ENCODE measurements at places on chromosomes 2 and 18.

GRCh38 chr2:205694256-205694655 is 12.0 kb downstream of the NRP2 start:
- DNase-seq, result no peak

DNA sequence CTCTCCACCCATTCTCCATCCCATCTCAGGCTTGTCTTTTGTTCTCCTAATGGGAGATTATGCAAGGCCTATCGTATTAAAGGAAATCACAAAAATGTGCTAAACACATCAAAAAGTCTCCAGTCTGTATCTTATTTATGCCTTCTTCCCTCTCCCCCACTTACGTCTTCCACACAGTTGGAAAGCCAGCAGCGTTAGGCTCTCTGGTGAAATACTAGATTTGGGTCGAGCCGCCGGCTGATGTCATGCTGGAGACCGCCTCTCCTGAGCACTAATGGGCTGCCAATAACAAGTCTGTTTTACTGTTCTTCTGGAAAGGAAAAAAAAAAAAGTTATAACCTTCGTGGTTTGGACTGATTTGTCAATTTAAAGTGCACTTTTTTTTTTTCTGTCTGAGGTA is 182.7 kb upstream of the SIX2 start:
- DNase-seq, result no peak

- no peak for DNase-seq
Measured at GRCh38 chr2:15730545-15731212, 139.0 kb downstream of the DDX1 start.

DNA sequence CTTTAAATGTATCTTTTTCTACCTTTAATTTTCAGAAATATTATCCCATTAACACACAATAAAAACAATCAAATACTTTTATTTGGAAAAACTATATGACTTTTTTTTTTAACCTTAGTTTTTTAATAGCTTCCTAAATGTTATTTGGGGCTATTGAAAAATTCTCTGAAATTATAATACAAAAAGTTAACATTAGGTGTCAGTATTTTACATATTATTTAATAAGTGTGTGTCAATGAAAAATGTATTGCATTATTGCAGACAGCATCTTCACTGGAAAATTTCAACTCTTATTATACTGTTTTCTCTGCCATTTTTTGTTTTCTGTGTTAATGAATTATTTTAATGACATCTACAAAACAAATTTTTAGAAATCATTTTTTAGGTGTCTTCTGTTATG is 51.1 kb upstream of the ARHGAP15 start:
- no peak for DNase-seq

- DNase-seq, result no peak
Measured at GRCh38 chr2:67066782-67067181, 330.4 kb upstream of the ETAA1 start.

DNA sequence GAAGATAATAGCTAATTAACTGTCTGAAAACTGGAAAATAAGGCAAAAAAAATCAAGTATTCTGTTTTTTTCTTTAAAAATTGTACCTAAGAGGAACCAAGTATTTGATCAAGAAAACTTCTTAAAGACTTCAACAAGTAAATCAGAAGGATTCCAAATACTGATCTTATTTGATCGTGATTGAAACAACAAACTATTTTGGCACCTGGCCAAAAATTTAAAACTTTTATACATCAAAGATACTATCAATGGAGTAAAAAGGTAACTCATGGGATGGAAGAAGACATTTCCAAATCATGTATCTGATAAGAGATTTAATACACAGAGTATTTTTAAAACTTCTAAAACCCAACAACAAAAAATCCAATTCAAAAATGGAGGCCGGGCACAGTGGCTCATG is 46.7 kb downstream of the CFAP210 start:
- DNase-seq, result no peak

DNA sequence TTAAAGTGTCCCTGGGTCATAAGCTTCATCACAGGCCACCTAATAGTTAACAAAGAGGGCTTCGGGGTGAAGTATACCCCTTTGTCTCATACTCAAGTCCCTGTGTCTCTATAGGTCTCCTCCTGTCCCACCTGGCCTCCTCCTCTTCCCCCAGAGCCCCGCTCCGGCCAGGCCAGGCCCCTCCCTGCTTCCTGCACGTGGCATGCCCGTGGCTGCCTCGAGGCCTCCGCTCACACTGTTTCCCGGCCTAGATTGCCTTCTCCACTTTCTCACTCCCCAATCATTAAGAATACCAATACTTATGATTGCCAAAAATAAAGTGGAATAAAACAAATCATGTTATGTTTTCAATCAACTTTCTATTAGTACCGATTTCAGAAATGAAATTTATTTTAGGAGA is 18.8 kb downstream of the SMYD1 start:
- DNase-seq, result no peak

- DNase-seq, result no peak
Measured at GRCh38 chr18:64202863-64203262, 54.0 kb upstream of the LINC00305 start.

GRCh38 chr2:235605312-235606003 is 111.6 kb downstream of the AGAP1 start:
- DNase-seq, result peak; percentile 21

DNA sequence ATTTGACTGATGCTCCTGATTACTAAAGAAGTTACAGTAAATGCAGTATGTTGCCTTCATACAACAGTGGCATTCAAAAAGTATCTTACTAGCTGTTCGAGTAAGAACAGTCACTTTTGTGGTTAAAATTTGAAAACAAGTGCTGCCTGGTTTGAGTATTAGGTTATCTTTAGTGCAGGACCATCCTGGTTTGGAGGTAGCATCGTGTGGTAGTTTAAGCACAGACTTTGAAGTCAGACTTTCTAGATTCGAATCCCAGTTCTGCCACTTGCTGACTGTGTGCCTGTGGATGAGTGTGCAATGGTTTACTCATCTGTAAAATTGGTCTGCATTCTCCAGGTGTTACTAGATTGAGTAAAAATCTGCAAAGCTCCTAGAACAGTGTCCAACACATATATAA is 96.8 kb downstream of the SGPP2 start:
- DNase-seq, result no peak

GRCh38 chr2:190362894-190363293 is 19.5 kb downstream of the INPP1 start:
- no peak for DNase-seq

DNA sequence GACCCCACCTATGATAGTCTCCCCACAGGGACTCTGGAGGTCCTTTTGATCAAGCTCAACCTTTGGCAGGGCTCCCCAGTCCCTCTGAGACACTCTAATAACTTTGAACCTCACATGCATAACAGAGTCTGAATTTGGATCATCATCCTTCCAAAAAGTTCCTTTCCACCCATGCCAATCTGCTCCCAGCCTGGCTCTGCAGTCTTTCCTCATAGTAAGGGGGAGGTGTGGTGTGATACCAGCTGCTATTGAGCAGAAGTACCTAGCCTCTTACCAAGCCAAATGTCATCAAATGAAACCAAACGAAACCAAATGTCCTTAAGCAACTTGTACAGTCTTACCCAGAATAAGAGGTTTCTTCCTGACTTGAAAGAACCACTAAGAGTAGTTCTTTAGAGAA is 36.5 kb downstream of the DTNA start:
- DNase-seq, result no peak

DNA sequence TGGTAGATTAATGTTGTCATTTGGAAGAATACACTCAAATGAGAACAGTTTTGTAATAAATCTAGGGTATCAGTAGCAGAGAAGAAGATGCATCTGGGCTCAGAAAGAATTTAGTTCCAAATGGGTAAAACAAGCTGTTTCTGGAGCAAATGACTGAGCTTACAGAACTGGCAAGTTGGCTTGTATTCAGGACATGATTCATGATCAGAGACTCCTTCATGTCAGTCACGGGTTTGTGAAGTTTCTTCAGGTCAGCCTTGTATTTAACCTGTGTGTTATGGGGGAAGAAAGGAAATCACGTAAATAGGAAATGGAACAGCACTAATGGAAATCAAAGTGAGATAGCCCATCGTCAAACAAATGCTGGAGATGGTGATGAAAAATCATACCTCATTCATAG is 109.1 kb downstream of the RIF1 start:
- DNase-seq, result no peak

GRCh38 chr18:22466608-22467395 is 49.1 kb upstream of the CTAGE1 start:
- no peak for DNase-seq

GRCh38 chr2:227816507-227817294 is 3.1 kb downstream of the CCL20 start:
- no peak for DNase-seq

GRCh38 chr2:229416116-229416694 is 145.1 kb upstream of the PID1 start:
- no peak for DNase-seq

DNA sequence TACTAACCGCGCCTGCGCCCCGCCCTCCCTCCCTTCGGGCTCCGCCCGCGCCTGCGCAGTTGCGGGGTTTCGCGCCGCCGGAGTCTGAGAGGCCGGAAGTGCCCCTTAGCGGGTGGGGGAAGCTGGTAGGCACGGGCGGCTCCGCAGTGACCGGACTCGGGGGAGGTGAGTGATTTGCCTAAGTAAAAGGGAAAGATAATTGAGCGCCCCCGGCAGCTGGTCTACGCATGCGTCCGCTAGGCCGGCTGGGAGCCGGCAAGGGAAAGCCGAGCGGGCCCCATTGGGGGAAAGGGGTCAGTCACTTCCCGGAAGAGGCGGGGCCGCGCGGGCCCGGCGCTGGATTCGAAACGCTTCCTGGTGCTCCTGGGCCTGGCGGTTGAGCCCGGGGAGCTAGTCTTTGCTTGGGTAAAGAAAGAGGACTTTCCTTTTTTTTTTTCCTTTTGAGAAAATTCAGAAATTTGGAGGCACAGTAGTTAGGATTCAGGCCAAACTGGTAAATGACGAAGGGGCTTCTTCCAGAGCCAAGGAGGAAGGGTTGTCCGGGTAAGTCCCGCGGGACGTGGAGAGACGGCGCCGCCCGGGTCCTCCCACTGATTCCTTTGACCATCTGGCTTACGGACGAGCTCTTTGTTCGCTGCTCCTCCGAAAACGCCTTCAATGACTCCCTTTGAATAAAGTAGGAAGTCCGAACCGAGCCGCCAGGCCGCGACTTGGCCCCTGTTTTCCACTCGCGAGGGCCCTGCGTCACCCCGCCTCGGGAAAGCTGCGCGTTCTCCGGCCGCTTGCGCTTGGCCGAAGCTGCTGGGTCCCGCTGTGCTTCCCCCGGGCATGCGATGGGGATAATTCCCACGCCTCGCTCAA is at the start of the genes GEN1 and SMC6:
GEN1 (plus strand) TSS at position 336 of the 861 bp plus-strand sequence. CDS start 5,806 bp downstream, outside the sequence.
SMC6 (minus strand) TSS at position 8 of the 861 bp plus-strand sequence. CDS start 7,864 bp downstream, outside the sequence.
- DNase-seq, result peak; percentile 90

DNA sequence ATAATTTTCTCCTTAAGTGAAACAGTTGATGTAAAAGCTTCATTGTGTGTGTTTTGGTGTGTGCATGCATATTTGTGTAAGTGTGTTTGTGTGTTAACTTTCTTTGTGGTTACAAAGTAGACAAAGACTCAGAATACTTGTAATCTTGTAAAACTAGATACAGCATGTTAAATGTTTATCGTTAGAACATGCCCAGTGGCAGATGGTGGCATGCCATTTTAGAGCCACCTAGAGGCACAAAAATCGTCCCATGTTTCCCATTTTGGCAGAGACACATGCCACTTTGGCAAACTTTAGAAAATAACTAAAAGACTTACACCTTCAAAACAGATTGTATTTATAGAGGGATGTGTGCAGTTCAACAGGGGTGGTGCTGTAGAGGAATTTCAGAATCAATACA is 224.1 kb downstream of the LRP1B start:
- no peak for DNase-seq

DNA sequence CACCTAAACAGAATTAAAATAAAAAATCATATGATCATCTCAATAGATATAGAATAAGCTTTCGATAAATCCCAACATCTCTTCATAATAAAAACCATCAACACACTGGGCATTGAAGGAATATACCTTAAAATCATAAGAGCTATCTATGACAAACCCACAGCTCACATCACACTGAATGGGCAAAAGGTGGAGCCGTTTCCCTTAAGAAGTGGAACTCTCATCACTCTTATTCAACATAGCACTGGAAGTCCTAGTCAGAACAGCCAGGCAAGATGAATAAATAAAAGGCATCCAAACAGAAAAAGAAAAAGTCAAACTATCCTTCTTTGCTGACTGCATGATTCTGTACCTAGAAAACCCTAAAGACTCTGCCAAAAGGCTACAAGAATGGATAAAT is 510.3 kb downstream of the ZNF804A start:
- DNase-seq, result no peak

DNA sequence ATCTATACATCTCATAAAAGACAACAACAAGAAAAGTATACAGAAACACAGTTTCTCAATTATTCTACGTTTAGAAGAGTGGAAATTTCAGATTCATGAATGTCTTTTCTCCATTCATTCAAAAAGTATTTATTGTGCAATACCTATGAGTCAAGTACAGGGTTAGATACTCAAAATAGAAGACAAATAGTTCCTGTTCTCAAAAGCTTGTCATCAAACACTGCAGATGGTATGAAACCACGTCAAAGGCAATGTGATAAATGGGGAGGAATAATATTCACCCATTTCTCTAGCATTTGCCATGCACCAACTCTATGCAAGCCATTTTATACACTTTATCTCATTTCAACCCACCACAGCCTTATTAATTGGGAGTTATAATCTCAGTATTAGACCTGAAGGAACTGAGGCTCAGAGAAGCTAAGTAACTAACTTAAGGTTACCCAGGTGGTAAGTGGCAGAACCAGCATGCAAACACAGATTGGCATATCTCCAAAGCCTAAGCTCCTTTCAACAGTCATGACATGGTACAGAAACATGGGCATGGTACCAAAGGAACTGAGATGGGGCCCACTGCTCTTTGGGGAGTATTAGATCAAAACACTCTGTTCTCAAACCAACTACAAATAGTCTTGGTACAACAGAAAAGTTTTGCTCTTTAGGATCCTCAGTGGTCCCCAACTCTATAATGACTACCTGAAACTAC is 67.2 kb upstream of the NPAS2 start:
- DNase-seq, result no peak

- no peak for DNase-seq
Measured at GRCh38 chr18:45805551-45805950, 19.9 kb upstream of the SIGLEC15 start.
